Uterus (tissue), 4 donors: ENCODE measurements at places on chromosomes 7 and 10. TPM values are rescaled to one million over a fixed set of nuclear protein-coding genes. Genes with fewer than 3 reads are reported as not detected.

TCERG1L gene
- not detected for total RNA-seq

EGFR gene
- 40.0 TPM for total RNA-seq

SPDYE2 gene
- total RNA-seq: not detected

CNPY1 gene
- total RNA-seq: not detected

GPR26 gene
- not detected for total RNA-seq

UFSP1 gene
- total RNA-seq: 9.7 TPM

SMARCD3 gene
- total RNA-seq: 80.7 TPM

RPEL1 gene
- total RNA-seq: 0.35 TPM

SLC37A3 gene
- 175 TPM for total RNA-seq

DNA sequence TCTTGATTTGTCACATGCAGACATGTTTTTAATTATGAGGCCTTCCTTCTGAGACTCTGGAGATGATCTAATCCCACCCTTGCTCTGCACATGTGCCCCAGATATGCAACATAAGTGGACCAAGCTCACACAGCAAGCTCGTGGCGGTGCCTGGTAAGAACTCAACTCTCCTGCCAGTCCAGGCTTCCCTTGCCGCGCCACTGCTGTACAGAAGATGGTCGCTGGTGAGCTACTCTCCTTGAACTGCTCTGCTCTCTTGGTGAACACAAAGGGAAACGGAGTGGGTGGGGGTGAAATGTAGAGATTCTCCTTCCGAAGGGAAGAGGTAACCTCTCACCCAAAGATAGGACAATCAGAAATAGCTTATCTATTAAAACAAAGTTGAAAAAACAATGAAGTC is 25.7 kb downstream of the MYOF start:
- DNase-seq: no peak

DNA sequence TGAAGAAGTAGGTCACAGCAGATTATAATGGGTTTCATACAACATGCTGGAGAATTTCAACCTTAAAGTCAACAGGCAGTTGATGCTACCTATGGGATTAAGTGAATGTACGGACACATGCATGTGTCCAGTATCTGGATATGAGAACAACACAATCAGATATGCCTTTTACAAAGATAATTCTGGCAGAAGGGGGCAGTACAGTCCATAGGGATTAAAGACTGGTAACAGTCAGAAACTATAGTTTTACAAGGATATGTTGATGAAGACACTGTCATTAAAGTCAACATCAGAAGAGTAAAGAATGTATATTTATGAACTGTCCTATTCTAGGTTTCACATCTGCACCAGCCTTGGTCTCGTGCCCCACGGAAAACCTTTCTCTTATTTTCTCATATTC is 41.5 kb downstream of the ANKMY2 start:
- no peak for DNase-seq

DNA sequence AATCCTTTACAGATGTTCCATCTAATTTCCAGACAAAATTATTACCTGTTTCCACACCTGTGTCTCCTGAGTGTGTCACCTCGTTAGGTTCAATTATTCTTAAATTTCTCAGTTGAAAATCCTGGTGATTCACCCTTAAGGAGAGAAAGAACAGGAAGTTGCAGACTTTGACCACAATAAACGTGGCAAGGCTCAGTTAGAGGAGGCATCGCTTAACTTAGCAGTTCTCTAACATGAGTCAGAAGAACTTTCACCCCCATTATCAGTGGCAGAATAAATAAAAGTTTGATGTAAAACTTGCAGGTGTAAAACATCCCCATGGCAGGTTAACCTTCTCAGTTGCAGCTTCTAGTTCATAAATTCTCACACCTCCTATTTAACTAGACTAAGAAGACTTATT is 8.3 kb downstream of the XPNPEP1 start:
- no peak for DNase-seq

- DNase-seq: no peak
Observed at GRCh38 chr7:39530971-39531370, 35.2 kb upstream of the YAE1 start.

- DNase-seq: no peak
Observed at GRCh38 chr7:142616842-142617241, 132.4 kb upstream of the PRSS1 start.

DNA sequence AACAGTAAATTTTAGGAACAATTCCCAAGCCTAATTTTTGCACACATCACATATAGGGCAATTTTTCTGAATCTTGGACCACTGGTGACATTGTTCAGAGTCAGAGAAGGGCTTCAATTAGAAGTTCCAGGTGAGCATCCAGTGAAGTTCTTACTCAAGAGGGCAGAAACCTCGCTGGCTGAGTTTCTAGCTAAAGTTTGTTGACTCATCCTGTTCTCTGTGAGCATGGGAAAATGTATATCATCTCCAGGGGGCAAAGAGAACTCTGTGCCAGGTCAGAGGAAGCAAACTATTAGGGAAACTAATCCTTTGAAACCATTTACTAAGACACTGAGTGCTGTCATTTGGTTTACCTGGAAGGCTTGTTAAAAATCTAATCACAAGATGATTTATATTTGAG is 695.6 kb upstream of the IGFBP3 start:
- DNase-seq: no peak

DNA sequence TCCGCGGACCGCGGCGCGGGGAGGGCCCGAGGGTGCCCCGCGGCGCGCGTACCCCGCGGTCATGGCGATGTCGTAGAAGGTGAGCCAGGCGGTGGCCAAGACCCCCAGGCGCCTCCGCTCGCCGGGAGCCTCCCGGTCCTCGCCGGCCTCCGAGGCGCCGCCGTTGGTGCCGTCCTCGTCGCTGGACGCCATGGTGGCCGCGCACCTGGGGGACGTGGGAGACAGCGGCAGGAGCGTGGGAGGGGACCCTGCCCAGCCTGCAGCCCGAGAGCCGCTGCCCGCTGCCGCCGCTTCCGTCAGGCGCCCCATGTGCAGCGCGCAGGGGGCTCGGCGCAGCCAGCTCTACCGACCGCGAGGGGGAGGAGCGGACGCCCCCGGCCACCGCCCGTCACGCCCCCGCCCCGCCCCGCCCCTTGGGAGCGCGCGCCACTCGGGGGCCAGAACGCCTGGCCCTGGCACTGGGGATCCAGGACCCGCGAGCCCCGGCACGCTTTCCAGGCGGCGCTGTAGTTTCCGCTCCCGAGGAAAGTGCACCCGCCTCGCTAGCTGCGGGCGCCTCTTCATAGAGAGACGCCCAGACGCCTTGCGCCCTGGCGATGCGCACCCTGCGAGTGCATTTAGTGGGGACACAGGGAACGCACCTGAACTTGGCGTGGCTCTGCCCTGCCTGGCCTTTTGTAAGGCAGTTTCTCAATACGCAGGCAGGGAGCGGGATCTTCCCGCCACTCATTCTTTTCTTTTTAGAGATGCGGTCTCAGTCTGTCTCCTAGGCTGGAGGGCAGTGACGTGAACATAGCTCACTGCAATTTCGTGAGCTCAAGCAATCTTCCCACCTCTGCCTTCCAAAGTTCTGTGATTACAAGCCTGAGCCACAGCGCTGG is at the start of gene HACD1:
Gene HACD1, minus strand, starts transcription at position 344 of the 881 bp plus-strand sequence. Its CDS starts 35 bp downstream, at position 309.
- peak; percentile 61 for DNase-seq

- no peak for DNase-seq
Observed at GRCh38 chr10:97911217-97911616, 61.6 kb downstream of the GOLGA7B start.

GRCh38 chr7:137025469-137026175 is 157.2 kb downstream of the CHRM2 start:
- no peak for DNase-seq

DNA sequence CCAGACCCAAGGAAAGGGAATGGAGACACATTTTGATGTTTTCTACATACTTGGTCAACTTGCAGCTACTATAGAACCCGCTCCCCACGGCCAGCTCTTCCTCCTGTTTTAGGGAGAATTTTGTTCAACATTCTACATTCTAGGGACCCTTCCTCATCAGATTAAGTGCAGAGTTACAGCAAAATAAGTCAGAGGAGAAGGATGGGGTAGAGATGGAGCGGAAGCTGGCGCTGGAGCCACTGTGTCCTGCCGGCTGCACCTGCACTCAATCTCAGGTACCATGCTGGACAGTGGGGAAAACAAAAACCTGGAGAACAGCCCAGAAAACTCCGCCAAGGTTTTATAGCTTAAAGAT is 79.4 kb upstream of the EN2 start:
- DNase-seq: no peak

- DNase-seq: no peak
Observed at GRCh38 chr7:152145853-152146466, 120.5 kb downstream of the GALNT11 start.

GRCh38 chr7:24227068-24227467 is 56.9 kb upstream of the NPY start:
- no peak for DNase-seq

- no peak for DNase-seq
Observed at GRCh38 chr7:82284936-82285519, 158.5 kb downstream of the CACNA2D1 start.

DNA sequence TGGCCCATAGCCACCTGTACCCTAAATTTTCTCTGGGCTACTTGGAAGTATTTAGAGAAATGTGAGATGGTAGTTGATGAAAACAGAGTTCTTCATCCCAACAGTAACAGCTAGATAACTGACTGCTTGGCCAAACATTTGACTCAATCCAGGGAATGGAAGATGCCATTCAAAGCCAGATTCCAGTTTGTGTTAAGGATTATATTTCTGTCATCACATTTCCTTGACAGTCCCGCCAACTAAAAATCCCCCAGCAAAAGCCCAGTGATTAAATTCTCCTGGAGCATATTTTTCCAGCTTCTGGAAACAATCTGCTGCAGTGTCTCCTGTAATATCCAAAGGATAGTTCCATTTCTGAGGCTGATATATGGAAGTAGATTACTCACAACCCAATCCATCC is 45.4 kb upstream of the PTN start:
- DNase-seq: no peak

- DNase-seq: no peak
Observed at GRCh38 chr10:93680412-93681047, 21.9 kb downstream of the FRA10AC1 start.

GRCh38 chr7:133518718-133519117 is 265.8 kb downstream of the EXOC4 start:
- no peak for DNase-seq

GRCh38 chr7:93958651-93959050 is 37.1 kb downstream of the GNG11 start:
- DNase-seq: no peak

- DNase-seq: no peak
Observed at GRCh38 chr7:29247224-29247962, 52.8 kb downstream of the CHN2 start.
